ENCODE measurements at places on chromosomes 12 and 14.

DNA sequence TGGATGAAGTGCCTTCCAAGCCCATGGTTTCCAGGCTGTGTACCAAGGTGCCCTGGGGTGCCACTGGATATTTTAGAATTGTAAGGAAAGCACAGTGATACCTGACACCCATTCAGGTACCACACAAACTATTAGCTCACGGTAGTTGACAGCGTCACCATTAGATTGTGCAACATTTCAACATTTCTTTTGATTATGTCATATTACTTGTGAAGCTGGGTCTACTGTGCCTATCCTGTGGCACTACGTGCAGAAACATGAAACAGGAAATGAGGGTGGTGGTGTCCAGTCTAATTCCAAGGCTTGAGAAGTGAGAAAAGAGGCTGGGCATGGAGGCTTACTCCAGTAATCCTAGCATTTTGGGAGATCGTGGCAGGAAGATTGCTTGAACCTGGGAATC is 75.5 kb upstream of the CPM start:
- DNase-seq = no peak

GRCh38 chr12:6178981-6179761 is 21.0 kb upstream of the CD9 start:
- no peak for DNase-seq

DNA sequence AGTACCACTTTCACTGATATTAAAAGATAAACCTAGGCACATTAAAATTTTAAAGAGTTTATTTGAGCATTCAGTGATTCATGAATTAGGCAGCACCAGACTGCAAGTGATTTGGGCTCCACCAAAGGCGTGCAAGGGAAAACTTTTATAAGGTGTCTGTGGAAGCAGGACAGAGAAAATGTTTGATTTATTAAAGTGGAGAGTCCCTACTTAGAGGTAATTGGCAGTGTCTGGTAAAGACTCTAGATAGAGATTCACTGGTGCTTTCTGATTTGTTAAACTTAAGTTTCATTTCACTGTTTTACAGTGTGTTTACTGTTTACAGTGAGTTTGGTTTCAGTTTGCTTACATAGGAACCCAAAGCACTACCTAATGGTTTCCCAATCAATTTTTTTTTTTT is 72.8 kb downstream of the ANKS1B start:
- no peak for DNase-seq

DNA sequence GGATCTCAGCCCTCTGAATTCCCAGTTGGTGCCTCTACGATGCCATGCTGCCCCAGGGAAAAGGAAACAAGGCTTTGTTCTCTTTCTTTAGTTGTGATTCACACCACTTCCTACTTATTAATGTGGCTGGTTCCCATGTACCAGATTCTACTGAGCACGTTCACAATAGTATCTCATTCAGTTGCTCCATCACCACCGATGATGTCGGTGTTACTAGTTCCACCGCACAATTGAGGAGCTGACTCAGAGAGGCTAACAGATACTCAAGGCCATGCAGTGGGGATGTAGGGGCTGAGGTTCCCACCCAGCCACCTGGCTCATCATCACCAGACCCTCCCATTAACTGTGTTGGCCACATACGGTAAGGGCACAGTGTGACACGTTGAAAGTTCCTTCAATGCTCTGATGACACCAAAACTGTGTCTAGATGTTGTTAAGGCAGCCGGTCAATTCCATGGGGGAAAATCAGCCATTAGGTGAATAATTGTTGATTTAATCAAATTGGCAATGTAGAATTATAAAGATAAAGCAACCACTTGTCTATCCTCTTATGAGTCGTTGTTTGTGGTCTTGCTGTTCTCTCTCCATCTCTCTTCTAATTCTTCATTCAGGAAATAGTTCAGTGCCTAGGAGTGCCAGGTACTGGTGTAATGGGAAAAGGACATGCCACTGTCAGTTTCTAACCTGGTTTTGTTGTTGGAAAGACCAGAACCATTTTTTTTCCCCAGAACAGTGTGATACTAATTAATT is 244.2 kb upstream of the CRY1 start:
- no peak for DNase-seq

DNA sequence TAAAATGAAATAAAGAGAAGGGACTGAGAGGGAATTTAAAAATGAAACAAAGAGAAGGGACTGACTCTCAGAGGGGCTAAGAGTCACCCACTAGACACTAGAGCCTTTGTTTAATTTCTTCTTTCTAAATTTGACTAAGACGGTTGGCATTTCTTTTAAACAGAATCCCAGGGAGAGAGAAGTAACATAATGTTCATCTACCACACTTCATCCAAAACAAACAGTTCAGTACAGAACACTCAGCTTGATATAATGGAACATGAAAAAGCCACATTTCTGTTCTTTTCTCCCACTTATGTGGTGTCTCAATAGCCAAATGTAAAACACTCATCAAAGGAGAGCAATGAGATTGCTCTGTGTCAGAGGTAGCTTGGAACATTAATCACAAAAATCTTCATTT is 10.1 kb upstream of the NT5DC3 start:
- DNase-seq = no peak

- no peak for DNase-seq
Measured at GRCh38 chr14:77917491-77918201, 117.7 kb downstream of the ADCK1 start.

DNA sequence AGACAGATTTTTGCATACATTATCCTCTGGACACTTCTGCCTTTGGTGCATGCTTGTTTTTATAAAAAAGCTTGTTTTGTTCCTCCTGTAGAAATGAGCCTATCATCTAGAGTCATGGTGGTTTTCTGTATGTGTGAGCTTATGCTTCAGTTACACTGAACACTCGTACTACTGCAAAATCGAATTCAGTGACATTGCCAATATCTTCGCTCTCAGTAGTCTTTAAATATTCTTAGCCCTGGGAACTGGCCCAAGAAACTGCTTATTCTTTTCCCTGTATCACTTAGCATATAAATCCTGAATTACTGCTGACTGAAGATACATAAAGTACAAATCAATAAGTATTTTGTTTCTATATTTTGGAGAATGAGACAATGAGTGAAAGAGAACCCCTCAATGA is 70.5 kb downstream of the RGS6 start:
- no peak for DNase-seq

- no peak for DNase-seq
Measured at GRCh38 chr14:44490966-44491365, 16.1 kb downstream of the FSCB start.

- no peak for DNase-seq
Measured at GRCh38 chr12:91204421-91204820, 21.8 kb upstream of the DCN start.

- no peak for DNase-seq
Measured at GRCh38 chr14:46048127-46048526, 603.5 kb downstream of the RPL10L start.
